ENCODE measurements at places on chromosomes 7 and 10.
A peak's percentile ranks its signal among the peaks of the same experiment; 100 is the strongest.

DNA sequence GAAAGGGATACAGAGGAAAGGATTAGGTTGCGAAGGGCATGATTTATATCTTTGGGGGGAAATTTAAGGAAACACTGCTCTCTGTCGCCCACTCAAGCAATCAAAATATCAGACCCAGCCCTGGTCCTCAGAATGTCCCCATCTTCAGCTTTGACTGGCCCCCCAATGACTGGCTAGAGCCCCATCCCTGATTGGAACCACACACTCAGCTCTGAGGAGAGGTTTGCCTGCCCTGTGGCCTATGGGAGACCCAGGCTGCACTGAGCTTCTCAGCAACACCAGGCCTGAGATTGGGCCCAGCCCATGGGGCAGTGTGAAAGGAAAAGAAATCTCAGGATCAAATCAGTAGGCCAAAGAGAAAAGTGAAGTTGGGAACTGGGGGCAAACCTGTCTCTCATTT lies 69.5 kb downstream of the ADCYAP1R1 start:
- no peak for DNase-seq

GRCh38 chr10:120979435-120980278 lies 128.5 kb downstream of the WDR11 start:
- no peak for DNase-seq

- DNase-seq, result no peak
These were observed 30.8 kb downstream of the PRLHR start for GRCh38 chr10:118564652-118565051.

DNA sequence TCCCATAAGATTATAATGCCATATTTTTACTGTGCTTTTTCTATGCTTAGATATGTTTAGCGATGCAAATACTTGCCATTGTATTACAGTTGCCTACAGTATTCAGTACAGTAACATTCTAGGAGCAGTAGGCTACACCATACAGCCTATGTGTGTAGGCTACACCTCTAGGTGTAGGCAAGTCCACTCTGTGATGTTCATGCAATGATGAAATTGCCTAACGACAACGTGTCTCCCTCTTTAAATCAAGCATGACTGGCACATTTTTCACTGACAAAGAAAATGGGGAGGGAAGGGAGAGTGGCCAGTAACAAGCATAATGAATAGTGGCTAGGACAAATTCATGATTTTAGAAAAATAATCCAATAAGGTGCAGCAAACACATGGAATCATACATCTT lies 1.7 kb downstream of the NCAPG2 start:
- no peak for DNase-seq

DNA sequence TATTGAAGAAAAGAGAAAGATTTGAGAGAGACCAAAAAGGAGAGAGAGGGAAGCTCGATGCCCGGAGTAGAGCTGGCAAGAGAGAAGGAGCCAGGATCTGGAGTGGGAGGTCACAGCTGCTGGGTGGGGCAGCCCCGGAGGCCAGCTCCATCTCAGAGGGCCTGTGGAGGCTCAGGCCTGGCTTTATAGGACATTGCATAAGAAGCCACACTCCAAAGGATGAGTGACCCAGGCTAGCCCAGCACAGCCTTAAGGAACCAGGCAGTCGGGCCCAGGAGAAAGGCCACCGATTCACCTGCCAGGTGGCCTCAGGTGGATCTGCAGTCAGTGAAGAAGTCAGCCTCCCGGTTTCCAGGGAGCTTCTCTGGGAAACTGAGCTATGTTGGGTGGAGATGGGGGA lies 676 bp downstream of the PLAC9 start:
- DNase-seq, result no peak

DNA sequence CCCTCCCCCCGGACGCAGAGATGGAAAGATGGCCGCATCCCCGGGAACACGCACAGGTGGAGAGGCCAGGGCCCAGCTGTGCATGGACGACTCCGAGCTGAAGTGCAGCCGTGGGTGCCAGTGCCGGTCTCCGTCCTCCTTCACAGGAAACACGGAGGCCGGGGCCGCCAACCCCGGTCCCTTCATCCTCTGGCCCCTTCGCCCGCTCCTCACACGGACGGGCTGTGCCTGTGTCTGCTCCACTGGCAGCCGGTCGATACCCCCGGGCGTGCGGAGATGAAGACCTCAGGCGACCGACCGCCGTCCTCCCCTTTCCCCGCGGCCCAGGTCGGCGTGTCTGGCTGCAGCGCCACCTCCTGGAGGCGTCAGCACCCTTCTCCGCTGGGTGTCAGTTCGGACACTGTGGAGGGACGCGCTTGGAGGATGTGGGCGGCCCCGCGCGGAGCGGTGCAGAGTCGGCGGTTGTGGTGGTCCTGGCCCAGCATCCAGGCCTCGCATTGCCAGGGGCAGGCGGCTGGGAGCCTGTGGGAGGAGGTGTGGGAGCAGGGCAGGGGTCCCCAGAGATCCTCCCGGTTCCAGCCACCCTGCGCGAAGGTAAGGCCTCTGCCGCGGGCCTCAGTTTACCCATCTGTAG lies 9.9 kb downstream of the ZNF511 start:
- DNase-seq, result peak; percentile 2

- no peak for DNase-seq
These were observed 62.5 kb upstream of the NPY start for GRCh38 chr7:24221500-24221899.

GRCh38 chr10:33153251-33153967 lies 181.1 kb downstream of the NRP1 start:
- DNase-seq, result no peak

- no peak for DNase-seq
These were observed 66.6 kb downstream of the VWC2 start for GRCh38 chr7:49839863-49840645.

GRCh38 chr7:23520582-23520981 lies 11.2 kb downstream of the TRA2A start:
- no peak for DNase-seq

- DNase-seq, result no peak
These were observed 32.2 kb upstream of the PPP1R9A start for GRCh38 chr7:94875201-94875600.

- DNase-seq, result no peak
These were observed 102.7 kb downstream of the ADRA2A start for GRCh38 chr10:111179514-111179913.

DNA sequence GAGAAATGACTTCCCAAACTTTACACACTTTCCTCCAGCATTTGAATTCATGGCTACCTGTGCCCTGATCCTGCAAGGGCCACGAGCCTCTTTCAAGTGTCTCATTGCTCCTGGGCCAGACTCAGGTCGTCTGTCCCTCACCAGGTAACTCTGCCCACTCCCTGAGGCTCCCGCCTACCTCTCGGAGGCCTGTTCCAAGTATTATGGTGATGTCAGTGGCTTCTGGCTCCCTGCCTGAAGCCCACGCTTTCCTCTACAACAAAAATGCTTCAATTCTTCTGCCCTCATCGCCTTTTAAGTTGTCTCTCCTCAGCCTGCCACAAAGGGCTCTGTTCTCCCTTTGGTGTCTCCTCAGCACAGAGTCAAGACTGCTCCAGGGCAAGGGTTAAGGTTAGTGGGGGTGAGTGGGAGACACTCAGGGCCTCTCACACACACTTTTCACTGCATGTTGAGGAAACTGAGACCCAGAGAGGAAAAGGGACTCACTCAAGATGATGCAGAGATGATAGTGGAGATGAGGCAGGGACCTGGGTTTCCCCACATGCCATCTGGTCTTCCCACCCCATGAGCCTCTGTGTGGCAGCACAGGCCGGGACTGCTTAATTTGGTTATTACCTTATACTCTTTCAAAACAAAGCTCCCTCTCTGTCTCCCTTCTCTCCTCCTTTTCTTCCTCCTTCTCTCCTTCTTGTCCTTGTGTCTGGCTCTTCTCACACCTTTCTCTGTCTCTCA lies 28.3 kb upstream of the EGR2 start:
- no peak for DNase-seq

Measured in nucleus accumbens (tissue), 56 donors.